Stimulated activated CD8-positive, alpha-beta memory T cell treated with anti-CD3 and anti-CD28 coated beads, Interleukin-15, amount 100 ng/mL, for 4 hours (primary cell): ENCODE measurements at places on chromosomes 6 and 20.

GRCh38 chr6:10098756-10099528, 315.9 kb downstream of the TFAP2A start:
- no peak for DNase-seq

GRCh38 chr6:33420491-33421343, 852 bp downstream of the SYNGAP1 start:
- DNase-seq = no peak

- no peak for DNase-seq
Observed at GRCh38 chr6:110878751-110879522, 4.4 kb downstream of the AMD1 start.

DNA sequence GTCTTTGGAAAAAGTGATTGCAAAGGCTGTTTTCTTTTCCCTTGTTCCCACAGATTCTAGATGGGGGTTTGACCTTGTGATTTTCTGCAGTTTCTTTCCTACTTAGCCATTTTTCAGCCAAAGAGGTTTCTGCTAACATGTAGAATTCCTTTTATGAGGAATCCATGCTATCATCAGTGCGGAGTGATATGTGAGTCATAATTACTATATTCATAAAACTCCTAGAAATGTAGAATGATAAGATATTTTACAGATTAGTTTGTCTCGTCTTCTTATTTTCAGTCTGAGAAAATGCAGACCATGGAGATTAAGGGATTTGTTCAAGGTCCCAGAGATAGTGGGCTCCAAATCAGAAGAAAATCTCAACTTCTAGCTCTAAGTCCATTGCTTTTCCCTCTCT, 98.6 kb downstream of the KCNQ5 start:
- no peak for DNase-seq

DNA sequence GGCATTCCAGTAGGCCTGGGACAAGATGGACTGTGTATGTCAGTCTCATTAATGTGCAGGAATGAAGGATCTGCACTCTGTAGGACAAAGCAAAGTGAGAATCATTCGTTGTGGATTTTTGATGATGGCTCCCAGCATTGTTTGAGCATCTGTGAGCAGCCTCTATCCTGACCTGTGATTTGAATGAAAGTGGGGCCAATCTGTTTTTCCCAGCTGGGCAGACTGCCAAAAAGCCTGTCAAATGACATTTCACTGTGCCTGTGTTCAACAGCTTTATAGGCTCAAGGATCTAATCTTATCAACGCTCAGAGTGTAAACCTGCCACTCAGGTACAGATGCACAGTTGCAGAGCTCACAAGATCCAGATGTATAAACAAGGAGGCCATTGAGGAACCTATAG, 86.7 kb upstream of the SYNDIG1 start:
- no peak for DNase-seq
